ENCODE measurements at places on chromosomes 7 and 10.

GRCh38 chr7:50477640-50478039 lies 27.5 kb upstream of the FIGNL1 start:
- no peak for DNase-seq

DNA sequence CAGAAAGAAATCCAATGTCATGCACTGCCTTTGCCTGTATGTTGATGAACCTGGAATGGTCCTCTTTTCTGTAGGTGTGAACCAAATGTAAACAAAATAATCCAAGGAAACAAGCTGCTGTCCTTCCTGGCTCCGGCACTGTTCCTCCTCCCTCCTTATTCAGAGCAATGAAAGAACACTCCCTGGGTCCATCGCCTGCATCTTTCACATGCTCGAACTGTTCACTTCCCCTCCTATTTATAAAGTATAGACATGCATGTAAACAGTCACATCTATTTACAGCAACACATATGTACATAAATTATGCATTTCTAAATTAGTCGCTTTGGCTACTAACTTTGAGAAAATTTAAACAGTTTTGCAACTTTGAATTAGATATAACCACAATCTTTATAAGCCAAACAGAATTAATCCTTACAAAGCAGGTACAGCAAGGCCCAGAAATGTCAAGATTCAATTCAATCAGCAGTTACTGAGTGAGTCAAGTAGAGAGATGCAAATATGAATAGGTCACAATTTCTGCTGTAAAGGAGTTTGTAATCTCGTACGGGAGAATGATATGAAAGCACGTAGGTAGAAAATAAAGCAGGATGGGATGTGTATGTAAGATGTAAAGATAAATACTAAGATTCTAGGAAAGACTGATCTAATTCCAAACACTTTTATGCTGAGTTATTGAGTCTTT lies 162.6 kb downstream of the PIP4K2A start:
- no peak for DNase-seq

GRCh38 chr7:1659696-1660095 lies 10.4 kb upstream of the ELFN1 start:
- no peak for DNase-seq

- DNase-seq, result no peak
These were observed 95.9 kb upstream of the HDAC9 start for GRCh38 chr7:18399436-18400235.

- no peak for DNase-seq
These were observed 119.2 kb downstream of the ANK3 start for GRCh38 chr10:60270426-60270825.

DNA sequence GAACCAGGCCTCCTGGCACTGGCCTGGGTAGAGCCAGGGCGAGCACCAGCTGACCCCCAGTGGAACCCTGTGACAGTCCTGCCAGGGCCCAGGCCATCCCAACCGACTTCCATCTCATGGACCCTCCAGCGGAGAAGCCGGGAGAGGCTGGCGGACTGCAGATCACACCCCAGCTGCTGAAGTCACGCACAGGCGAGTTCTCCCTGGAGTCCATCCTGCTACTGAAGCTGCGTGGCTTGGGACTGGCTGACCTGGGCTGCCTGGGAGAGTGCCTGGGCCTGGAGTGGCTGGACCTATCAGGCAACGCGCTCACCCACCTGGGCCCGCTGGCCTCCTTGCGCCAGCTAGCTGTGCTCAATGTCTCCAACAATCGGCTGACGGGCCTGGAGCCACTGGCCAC lies 4.7 kb downstream of the RARRES2 start:
- DNase-seq, result no peak

- no peak for DNase-seq
These were observed 26.6 kb downstream of the CHST3 start for GRCh38 chr10:71990706-71991269.

DNA sequence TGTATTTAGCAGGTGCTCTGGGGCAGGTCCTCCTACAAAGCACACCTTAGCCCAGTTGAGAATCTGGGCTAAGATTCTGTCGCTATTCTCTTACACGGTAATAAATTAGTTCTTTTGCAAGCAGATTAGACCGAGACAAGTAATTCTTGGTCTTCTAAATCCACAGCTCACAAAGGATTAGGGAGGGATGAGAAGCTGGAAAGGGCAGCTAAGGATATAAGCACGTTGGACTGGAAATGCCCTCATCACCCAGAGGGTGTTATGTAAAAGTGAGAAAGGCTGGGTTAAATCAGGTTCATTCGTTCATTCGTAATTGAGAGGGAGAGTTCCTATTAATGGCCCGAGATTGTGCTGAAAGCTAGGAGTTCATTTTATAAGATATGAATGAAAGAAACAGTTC lies 41.8 kb downstream of the PFKFB3 start:
- DNase-seq, result no peak

DNA sequence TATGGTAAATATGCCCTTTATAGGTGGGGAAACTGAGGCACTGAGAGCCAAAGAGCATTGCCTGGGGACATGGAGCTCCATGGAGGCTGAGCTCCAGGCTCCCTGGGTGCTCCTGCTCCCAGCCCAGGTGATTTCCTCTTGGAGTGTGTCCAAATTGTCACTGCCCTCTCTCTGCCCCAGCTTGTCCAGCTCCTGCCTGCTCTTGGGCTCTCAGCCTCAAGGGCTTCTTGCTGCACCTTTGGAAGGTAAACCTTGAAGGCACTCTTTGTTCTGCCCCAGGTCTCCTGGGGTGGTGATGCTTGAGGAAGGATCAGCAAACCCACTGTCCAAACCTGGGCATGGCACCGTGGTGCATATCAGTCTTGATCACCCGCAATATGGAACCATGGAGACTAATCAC lies 166.1 kb downstream of the RPS24 start:
- no peak for DNase-seq

DNA sequence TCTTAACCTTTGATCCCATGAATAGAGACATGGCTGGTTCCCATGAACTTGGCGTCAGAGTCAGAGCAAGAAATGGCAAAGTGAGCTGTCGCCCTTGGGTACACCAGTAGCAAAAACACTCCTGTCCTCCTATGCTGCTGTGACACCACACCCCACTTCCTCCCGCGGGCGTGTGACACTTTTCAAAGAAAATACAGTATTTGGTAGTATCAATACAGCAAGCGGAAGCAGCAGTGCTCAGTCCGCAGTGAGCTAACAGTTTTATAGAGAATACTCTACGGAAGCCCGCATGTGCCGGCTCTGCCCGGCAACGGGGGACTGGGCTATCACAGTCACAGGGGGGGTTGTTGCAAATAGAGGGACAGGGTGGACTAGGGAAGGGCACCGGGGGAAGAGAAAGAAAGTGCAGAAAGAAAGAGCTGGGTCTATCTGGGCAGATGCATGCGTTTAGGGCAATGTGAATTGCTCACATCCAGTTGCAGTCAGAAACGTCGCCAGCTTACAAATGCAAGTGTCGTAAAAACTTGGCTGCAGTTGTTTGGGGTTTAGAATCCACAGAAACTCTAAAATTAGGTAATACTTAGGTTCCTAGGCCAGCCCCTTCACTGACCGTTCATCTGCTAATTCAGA lies 49.8 kb downstream of the PRKCQ start:
- no peak for DNase-seq

- no peak for DNase-seq
These were observed 235.7 kb downstream of the AGMO start for GRCh38 chr7:15326044-15326644.

DNA sequence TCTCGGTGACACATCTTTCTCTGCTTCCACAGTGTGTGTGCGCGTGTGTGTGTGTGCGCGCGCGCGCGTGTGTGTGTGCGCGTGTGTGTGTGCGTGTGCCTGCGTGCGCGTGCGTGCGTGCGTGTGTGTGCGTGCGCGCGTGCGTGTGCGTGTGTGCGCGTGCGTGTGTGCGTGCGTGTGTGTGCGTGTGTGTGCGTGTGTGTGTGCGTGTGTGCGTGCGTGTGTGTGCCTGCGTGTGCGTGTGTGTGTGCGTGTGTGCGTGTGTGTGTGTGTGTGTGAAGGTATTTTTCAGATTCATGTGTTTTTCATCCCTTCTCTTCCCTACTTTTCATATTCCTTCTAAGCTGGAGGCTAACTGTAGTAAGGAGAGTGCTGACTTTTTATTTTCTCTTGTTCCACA lies 148.4 kb downstream of the CREB5 start:
- DNase-seq, result no peak
